ENCODE measurements at places on chromosomes 5 and 9.

DNA sequence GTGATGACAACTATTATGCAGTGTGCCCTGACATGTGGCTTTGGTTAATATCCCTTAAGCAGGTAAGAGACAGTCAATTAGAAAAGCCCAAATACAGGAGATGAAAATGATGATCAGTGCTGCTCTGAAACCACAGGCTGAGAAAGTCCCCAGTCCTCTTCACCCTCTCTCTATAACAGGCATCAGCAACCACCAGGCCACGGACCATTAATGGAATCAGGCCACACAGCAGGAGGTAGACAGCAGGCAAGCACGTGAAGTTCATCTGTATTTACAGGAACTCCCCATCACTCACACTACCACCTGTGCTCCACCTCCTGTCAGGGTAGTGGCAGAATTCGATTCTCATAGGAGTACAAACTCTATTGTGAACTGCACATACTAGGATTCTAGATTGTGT is 591.6 kb upstream of the CYLC2 start:
- no peak for DNase-seq

DNA sequence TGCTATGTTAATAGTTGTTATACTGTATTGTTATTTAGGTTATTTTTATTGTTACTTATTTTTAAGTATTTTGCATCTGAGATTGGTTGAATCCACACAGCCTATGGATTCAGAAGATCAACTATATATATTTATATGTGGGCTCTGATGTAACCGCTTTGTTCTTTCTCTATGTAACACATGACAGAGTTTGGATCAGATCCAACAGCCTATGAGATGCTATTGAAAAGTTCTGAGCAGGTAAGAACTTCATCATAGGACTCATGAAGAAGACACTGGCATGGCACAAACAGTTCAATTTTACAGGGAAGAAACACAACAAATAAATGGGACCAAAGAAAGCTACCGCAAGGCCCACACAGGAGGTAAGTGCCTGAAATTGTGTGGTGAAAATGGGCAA is 93.4 kb downstream of the GNAQ start:
- no peak for DNase-seq

GRCh38 chr9:116141864-116142561 is 11.6 kb upstream of the PAPPA start:
- DNase-seq: no peak

GRCh38 chr5:105849701-105850100 is 1821.0 kb downstream of the EFNA5 start:
- no peak for DNase-seq

- no peak for DNase-seq
Observed at GRCh38 chr5:93721071-93721470, 20.3 kb downstream of the POU5F2 start.

DNA sequence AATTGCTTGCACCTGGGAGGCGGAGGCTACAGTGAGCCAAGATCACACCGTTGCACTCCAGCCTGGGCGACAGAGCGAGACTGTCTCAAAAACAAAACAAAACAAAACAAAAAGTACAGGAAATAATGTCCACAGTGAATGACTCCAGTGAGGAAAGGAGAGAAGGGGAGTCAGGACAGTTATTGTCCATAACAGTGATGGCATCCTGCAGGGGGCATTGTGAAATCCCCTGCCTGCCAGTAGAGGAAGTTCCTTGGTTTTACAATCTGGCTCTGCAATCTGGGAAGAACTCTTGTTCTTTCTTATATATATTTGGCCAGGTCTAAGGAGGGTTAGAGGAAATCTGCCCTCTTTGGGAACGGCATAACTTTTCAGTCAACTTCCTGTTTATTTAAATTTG is 8.2 kb downstream of the SH3GL2 start:
- DNase-seq: no peak

DNA sequence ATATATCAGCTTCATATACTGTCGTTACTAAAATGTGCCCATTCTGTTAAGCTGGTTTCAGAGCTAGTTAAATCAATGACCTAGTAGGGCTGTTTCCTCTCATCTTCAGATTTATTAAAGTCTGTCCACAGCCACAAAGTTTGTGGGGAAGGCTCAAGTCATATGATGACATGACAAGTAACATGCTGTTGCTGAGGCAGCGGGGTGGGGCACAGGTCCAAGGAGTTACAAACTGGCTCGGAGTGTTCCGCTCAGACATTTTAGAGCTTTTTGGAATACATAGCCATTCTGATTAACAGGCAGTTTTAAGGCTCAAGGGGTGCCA is 2.7 kb upstream of the ANP32B start:
- DNase-seq: no peak

- peak; percentile 30 for DNase-seq
Observed at GRCh38 chr9:135343837-135344522, 135.6 kb upstream of the PPP1R26 start.

GRCh38 chr9:116506685-116507084 is 180.4 kb upstream of the TRIM32 start:
- DNase-seq: no peak

GRCh38 chr5:40675396-40676133 is 4.2 kb upstream of the PTGER4 start:
- DNase-seq: peak; percentile 59

DNA sequence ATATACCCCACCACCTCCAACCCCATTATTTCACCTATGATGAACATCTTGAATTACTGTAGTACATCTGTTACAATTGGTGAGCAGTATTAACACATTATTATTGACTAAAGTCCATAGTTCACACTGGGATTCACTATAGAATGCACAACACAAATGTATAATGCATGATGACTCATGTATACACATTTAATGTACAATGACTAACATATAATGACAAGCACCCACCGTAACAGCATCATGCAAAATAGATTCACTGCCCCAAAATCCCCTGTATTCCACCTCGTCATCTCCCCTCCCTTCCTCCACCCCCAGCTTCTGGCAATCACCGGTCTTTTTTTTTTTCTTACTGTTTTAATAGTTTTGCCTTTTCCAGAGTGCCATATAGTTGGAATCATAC is 47.1 kb upstream of the NEK6 start:
- DNase-seq: no peak

DNA sequence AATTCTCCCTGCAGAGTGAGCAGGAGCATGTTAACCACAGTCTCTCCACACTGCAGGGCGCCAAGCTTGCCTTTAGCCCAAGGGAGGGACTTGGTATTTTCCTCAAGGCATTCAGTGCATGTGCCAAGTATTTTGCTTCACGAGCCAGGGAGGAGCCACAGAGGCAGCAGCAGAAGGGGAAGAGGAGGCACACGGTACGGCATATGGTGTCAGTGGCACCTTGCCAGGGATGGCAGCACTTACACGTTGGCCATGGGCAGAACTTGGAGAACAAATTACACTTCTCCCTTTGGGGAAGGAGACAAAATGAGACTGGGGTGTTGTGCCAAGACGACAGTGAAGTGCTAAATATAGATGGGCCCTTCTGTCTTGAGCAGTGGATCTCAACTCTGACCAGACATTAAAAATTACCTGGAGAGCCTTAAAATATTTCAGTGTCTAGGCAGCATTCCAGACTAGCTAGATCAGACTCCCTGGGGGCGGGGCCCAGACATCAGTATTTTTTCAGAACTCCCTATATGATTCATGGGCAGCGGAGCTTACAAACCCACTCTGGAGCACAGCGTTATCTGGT is 155.8 kb downstream of the DRD1 start:
- no peak for DNase-seq

DNA sequence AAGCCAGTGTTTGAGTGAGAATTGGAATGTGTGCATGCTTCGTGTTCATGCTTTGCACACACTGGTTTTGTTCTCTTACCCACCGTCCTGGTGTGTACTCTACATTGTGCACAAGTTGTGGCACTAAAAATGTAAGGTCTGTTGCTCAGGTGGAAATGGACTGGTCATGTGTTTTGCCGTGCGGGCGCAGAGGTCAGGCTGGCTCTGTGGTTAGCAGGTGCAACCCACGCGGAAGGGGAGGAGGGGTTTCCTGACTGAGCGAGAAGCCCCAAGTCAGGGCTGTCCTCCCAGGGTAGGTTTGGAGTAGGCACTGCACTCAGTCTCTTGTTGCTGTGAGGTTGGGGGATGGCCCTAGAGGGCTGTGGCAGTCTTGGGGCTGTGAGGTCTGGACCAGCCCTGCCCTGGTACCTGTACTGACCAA is 86.6 kb downstream of the EHMT1 start:
- peak; percentile 39 for DNase-seq
